IPS DF 19.7 (cell line): ENCODE measurements at places on chromosomes 16 and 17.

DNA sequence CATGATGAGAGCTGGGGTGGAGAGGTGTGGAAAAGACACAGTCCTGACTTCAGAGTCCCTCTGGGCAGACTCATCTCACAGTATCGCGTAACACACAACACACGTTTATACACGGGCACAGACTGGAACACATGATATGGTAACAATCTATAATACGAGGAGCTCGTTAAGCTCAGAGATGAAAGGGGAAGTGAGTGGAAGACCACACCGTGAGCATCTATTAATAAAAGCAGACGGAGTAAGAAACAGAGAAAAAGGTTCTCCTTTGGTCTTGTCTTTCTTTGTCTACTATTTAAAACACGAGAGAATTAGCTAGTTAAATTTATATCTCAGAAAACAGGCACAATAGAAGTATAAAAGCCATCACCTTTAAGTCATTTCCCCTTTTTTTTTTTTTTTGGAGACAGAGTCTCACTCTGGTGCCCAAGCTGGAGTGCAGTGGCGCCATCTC lies 13.5 kb downstream of the ANKRD11 start:
- DNase-seq: no peak

DNA sequence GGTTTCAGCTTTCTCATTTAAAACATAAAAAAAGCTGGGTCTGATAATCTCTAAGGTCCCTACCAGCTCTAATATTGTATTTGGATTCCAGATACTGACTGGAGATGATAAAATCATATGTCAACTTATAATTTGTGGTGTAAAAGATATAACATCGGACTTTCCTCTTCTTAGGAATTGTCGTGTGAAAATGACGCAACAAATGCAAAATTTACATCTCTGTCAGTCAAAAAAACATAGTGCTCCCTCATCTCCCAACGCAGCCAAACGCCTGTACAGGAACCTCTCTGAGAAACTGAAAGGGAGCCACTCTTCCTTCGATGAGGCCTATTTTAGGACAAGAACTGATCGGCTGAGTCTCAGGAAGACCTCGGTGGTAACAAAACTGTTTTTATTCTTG lies 197.3 kb downstream of the ANKFN1 start:
- no peak for DNase-seq

DNA sequence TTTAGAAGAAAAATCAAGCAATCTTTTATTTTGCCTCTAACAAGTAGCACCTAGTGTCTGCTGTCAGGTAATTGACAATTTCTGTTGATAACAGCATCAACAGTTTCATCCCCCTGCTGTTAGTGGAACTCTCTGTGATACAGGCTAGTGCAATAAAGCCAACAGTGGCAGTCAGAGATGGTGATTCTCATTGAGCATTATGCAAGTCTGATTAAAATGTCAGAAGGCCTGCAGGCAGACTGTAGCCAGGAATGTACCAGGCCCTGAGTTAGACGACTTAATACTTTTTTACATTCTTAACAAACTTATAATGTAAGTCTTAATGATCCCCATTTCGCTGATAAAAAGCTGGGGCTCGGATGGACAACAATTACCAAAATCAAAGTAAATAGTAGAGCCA lies 14.6 kb downstream of the CYLD start:
- no peak for DNase-seq

GRCh38 chr17:62931101-62931500 lies 34.9 kb upstream of the TANC2 start:
- DNase-seq: no peak

- DNase-seq: no peak
Measured at GRCh38 chr17:1709971-1710806, at the start of gene TLCD2. Gene TLCD2 (minus strand): TSS chr17:1710377. CDS start chr17:1710242, 135 bp downstream.

DNA sequence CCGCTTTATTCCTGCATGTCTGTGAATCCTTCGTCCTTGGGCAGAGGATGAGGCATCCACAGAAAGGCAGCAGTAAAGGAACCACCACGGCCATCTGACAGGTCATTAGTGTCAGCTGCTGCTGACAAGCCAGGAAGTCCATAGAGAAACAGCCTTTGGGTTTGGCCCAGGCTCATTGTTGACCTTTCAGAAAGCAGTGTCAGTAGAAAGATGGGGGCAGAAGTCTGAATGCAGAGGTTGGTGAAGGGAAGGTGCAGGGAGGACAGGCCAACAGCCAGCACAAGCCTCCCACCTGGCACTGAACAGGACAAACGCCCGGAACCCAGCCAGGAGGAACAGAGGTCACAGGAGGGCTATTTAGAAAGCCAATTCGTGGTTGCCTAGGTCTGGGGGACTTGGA lies 105.8 kb downstream of the VAT1L start:
- no peak for DNase-seq

GRCh38 chr17:20128036-20128667 lies 119.0 kb downstream of the SPECC1 start:
- DNase-seq: no peak

DNA sequence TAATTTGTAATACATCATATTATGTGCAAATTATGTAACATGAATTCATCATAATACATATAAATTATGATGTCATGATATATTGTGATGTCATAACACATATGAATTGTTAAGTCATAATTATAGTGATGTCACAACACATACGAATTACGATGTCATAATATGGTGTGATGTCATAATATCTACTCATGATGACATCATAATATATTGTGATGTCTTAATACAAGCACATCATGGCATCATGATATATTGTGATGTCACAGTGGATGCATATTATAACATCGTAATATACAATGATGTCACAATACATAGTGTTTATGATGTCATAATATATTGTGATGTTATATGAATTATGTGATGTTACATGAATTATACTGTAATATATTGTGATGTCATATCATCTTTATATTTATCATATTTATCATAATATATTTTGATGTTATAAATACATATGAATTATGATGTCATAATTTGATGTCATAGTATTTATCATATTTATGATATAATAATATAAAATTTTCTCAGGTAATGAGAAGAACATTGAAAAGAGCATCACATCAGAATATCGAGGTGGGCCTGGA lies 1793.0 kb downstream of the TP53TG3F start:
- DNase-seq: no peak

DNA sequence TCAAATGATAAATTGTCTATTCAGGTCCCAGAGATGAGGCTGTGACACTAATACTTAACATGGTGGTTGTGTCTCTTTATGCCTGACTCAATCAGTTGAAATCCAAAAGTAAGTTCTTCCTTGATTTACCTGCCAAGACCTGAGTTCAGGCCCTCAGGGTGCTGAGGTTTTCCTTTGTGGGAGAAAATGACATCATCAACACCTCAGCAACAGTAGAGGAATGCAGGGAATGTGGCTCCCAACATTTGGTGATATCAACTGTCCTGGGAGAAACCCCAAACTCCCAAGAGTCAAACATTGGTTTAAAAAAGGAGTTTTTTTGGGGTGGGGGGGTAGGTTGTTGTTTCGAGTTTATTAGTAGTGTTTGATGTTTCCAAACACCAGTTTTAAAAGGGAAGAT lies 14.7 kb downstream of the RNF43 start:
- DNase-seq: no peak

- no peak for DNase-seq
Measured at GRCh38 chr16:67657751-67658518, 2.1 kb downstream of the ACD start.

GRCh38 chr16:48155926-48156789 lies at the start of gene ABCC12:
Gene ABCC12 (minus strand): TSS chr16:48155993. CDS start chr16:48146424, 9,569 bp downstream.
- no peak for DNase-seq

- DNase-seq: no peak
Measured at GRCh38 chr16:52174168-52174567, 372.8 kb downstream of the TOX3 start.

DNA sequence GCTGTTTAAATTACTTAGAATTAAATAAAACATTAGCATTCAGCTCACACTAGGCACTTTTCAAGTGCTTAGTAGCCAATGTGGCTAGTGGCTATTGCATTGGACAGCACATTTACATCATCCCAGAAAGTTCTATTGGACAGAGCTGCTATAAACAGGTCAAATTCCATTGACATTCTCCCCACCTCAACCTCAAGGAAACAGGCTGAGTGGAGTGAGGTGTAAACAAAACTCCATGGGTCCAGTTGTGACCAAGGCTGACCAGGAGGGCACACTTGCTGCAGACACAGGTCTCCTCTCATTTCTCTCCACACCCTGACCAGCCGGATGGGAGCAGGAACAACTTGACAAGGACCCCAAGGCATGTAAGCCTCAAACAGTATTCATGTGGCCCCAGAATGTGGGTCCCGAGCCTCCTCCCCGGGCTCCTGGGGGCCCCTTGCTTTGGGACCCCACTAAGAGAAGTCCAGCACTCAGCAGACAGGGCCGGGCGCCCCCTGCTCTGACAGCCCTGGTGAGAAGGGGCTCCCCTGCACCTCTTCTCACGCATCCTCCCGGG lies 488 bp downstream of the C17orf113 start:
- DNase-seq: no peak

DNA sequence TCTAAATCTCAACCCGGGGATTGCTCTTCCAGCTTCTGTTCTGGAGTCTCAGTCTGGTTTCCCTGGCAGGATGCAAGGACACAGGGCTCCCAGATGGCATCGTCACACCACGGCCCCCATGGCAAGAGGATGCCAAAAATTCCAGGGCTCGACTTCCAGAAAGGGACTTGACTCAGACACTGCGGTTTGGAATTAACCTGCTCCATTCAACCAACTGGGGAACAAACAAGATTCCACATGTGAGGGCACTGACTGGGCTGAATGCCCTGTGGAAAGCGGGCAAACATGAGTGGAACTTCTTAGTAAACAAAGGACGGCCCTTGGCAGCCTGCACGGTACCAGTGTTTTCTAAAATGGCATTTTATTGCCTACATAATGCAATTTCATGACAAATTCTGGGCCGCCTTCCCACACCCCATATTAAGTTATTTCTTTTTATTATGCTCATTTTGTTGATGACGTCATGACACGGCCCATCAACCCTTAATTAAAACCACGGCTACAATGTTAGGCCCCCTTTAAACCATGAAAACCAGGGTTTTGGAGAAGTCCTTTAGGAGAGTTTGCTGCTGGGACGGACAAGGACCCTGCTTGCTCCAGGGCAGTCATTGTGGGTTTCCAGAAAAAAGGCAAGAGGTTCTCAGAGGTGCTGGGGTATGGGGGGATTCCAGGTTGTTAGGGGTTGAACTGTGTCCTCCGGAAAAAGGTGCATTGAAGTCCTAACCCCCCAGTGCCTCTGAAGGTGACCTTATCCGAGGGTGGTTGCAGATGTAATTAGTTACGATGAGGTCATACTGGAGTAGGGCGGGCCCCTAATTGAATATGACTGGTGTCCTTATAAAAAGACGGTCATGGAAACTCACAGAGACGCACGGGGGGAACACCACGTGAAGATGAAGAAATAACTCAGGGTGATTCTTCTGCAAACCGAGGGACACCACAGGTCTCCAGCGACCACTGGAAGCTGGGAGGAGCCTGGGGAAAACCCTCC lies 205.6 kb downstream of the FOXL1 start:
- no peak for DNase-seq

DNA sequence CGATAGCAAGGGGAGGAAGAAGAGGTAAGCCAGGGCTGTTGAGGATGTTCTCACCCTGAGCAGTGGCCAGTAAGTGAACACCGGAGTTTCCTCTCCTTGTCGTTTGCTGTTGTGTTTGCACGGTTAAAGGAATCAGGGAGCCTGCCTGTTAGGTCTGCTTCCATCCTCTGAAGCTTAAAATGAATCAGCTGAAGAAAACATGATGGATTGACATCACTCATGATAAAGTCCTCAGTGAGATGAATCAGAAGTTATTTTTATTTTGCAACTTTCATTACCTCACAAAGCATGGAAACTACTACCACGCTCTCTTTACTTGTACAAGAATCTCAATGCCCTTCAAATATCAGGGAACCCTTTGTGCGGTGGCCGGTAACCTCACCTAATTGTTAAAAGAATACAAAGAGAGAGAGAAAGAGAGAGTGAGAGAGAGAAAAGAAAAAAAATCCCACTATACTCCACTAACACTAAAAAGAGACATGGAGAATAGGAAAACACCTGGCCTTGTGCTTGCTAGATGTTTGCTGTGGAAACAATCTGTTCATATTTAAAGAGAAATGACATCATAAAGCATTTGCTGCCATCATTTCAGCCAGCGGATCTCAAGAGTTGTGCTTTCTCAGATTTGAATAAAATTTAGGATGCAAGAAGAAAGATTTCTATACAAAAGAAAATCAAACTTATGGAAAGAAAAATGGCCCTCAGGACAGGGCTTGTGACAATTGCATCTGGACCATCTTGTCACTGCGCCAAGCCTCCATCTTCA lies 441.6 kb upstream of the SALL1 start:
- DNase-seq: no peak

GRCh38 chr16:77610496-77610895 lies 111.8 kb upstream of the NUDT7 start:
- DNase-seq: no peak

DNA sequence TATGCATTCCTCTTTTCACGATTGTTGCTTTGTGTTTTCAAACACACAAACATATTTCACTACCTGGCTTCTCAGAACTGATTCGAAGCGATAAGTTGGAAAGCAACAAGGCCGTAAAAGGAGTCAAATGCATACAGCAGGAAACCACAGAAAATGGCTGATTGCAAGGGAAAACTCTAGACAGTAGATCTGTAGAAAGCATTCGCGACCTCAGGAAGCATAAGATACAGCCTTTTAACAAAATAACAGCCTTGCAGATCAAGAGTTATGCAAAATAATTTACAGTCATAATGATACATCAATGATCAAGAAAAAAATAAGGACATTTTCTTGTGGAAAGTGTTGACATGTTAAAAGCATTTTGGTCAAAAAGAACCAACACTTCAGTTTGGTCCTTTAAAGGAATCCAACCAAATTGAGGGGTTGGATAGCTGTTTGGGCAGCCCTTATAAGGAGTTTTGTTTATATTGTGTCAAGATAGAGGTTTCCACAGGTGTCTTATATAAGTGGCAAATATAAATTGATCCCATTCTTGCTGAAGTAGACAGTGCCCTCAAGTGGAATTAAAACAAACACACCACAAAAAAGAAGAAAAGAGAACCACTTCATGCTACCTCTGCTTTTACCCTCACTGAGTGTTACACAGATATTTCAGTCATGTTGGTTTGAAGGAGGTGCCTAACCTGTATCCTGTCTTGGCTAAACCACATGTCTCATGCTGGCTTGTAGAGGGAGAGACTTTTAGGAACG lies 5.5 kb downstream of the CYLD start:
- no peak for DNase-seq

- no peak for DNase-seq
Measured at GRCh38 chr17:40558300-40558889, 6.9 kb downstream of the CCR7 start.

DNA sequence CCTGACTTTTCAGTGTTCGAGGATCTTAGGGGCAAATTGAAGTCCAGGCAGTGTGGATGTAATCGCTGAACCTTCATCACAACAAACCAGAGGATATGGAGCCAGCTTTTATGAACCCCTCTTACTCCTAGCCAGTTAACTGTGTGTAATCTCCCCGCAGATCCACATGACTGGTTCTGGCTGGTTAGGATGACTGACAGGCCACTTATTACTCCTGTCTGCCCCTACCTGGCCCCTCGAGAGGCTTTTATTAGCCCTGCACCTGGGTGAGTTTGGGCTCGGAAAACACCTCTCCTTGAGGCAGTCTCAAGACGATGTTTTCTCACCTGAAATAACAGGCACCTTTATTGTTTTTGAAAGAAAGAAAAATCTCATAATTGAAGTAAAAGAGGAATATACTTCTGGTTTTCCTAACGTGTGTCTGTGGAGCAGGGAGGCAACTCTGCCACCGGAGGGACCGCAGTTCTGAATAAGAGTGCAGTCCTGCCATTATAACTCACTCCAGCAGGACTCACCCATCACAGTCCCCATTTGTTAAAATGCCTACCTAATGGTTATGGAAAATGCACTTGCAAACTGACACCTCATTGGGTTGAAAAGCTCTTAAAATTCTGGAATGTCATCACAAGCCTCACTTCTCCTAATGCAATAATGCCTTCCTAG lies 291.9 kb upstream of the N4BP1 start:
- DNase-seq: no peak

GRCh38 chr16:46897471-46897870 lies 13.3 kb downstream of the GPT2 start:
- DNase-seq: no peak
